ENCODE measurements at places on chromosomes 3 and 15.

- no peak for DNase-seq
Measured at GRCh38 chr15:46523701-46524100, 888.9 kb downstream of the SQOR start.

GRCh38 chr3:133152056-133152455, 113.9 kb downstream of the TMEM108 start:
- no peak for DNase-seq

- DNase-seq: no peak
Measured at GRCh38 chr3:4778119-4778518, 201.1 kb upstream of the BHLHE40 start.

DNA sequence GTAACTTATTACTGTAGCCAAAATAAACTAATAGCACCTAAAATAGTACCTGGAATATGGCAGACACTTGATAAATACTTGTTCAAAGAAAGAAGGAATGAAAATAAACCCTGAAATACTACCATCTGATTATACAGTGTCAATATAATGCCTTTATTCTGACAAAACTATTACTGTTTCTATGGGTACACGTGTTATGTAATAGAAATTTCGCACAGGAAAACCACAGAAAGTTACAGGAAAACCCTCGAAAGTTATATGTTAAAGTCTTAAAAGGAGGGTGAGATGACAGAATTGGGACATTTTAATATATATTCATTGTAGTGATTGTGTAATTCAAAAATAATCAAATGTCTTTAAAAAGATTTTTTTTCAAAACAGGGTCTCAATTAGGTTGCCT, 28.8 kb downstream of the ETFA start:
- DNase-seq: no peak

- DNase-seq: no peak
Measured at GRCh38 chr3:58105196-58105595, 97.0 kb downstream of the FLNB start.

DNA sequence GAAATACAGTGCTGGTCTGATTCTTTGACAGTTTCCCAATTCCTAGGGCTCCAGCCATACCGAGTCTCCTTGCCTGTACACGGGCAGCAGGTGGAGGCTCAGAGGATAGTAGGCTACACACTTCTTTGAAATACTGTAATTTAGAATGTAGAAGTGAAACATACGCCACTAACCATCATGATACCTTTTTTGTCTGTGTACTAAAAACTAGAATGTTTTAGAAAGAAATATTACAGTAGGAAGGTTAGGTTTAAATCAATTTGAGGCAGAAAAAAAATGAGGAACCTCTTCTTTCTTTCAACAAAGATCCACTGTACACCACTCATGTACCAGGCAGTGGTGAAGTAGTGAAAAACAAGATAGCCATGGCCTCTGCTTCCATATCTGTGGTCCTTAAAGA, 354.7 kb downstream of the MCTP2 start:
- DNase-seq: no peak

DNA sequence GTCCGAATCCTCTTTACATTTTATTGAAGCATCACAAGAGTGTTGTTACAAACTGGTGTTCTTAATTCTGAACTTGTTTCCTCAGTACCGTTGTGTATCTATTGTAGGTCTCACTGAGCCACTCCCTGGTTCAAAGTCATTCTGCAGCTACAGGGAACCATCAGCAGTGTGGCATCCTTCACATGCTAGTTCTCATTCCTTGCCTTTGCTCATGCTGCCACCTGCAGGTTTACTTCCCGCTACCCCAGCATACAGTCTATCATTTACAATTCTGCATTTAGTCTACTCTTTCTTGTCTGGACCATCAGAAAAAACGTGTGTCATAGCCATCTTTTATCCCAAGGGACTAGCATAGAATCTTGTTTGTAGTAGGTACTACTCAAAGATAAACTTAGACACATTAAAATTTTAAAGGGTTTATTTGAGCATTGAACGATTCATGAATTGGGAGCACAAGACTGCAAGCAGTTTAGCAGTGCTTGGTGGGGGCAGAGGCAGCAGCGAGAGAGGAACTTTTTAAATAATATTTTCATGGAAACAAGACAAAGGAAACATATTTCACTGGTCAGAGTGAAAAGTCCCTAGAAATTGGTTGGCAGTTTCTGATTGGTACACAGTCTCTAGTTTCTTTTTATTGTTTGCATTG, 402.1 kb downstream of the CADM2 start:
- peak; percentile 1 for DNase-seq

DNA sequence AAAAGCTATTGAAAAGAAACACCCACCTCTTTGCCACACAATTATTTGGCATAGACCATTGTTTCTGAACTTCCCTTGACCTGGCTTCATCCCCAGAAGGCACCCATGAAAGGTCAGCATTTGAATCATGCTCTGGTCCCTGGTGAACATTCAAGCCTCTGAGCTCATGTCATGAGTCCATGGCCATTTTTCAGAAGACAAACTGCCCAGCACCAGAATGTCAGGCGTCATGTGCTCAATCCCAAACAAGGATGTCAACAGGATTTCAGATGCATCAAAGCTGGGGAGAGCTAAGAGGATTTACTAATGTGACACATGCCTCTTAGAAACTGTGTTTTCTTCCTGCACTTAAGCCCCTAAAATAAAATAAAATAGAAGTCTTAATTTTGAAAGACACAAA, 41.3 kb downstream of the TMED3 start:
- no peak for DNase-seq

DNA sequence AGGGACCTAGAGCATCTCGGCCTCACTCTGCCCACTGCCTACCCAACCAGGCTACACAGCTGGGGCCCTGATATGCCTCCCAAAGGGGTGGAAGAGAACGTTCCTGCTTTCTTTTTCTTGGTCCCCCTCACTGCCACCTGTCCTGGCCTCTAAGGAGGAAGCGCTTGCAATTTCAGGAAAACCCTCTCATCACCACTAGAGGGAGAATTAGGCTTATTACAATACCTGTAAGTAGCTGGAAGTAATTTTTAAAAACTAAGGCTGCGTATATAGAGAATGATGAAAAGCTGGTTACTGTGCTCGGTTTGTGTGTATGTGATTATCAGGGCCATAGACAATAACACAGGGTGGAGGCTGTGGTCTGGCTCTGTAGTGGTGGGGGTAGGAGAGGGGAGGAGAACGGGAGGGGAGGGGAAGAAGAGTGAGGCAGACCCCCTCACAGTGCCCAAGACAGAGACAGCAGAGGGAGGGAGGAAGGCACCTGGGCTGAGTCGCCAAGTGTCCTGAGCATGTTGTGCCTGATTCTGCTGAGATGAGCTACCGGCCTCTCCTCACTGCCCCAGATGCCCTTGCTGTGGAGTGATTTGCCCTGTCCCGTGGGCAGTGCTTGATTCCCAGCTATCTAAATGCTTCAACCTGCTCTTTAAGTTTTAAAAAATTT, 3.3 kb downstream of the GABRG3 start:
- DNase-seq: peak; percentile 3

DNA sequence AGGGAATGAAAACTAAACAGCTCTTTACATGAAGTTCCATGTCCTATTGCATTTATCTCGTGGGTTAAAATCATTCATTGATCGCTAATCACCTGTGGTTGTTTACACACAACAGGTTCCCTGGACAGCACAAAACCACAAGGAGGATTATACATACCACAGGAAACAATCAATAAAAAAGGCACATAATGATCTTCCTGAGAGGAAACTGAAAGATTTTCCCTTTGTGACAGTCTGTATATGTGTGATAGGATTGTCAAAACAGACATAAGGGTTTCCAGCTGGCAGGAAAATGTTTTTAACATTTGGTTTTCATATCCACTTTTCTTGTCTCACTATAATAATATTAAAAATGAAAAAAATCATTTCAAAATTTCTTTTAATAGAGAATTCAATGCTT, 541.8 kb downstream of the NLGN1 start:
- no peak for DNase-seq

- no peak for DNase-seq
Measured at GRCh38 chr3:133880886-133881455, 14.7 kb downstream of the RAB6B start.

DNA sequence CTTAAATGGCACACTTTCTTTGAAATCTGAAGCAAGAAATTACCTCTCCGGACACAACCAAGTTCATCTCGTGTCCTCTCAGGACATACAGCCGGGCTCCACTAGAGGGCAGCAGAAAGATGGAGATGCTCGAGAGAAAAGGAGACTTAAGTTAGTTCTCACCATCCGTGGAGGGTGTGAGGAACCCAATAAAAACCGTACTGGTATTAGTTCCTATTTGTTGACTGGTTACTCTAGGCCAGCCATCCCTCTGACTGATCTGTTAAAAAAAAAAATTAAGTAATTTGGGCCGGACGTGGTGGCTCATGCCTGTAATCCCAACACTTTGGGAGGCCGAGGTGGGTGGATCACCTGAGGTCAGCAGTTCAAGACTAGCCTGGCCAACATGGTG, 7.9 kb upstream of the CYP11A1 start:
- DNase-seq: peak; percentile 79

DNA sequence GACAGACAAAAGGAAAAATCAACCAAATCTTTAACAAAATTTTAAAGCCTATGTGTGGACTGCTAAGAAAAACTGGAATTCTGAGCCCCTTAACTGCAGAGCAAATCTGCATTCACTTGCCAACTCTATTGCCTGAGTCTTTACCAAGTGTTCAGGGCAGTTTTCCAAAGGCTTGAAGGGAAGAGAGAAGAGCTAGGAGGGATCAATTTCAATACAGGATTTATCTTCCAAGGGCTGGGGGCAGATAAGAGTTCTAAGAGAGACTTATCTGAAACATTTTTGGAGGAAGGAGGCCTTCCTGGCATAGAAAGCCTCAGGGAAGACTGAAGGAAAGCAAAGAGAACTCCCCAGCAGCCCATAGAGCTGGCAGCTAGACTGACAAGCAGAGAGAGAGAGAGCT, 31.4 kb upstream of the LSAMP start:
- DNase-seq: no peak

- peak; percentile 33 for DNase-seq
Measured at GRCh38 chr3:157045238-157045850, 114.6 kb downstream of the CCNL1 start.

- peak; percentile 61 for DNase-seq
Measured at GRCh38 chr15:69074001-69074842, 59.7 kb downstream of the NOX5 start.

DNA sequence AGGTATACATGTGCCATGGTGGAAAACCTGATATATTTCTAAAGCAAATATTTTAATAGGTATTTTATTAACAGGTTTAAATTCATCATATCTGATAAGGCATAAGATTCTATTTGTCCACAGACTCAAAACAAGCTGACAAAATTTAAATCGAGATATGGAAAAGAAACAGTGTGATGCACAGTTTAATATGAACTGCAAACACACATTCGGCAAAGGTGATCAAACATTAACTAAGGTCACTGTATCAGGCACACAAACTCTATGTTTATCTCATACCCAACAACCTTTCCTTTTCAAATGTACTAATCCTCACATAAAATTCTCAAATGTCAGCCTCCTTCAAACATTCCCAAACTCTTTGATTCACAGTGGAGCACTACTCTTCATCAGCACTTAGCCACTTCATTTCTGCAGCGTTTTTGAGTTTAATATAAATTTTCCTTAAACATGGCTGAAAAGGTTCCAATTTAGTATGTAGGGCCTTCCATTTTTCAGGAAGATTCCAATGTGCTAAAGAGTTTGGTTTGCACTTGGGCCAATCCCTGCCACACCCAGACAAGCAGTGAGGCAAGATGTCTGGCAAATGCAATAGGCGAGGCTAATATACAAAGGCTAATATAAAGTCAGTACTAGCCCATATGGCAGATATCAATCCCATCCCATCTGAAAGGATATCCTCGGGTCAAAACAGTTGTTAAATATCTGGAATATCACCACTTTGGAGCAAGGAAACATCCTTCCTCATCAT, 84.6 kb downstream of the GBE1 start:
- no peak for DNase-seq

- DNase-seq: no peak
Measured at GRCh38 chr3:169913323-169913722, 2.0 kb downstream of the SAMD7 start.

- peak; percentile 93 for DNase-seq
Measured at GRCh38 chr15:101167753-101168462, 83.9 kb downstream of the CHSY1 start.

GRCh38 chr15:60824196-60824595, 345.3 kb upstream of the ICE2 start:
- no peak for DNase-seq

- peak; percentile 41 for DNase-seq
Measured at GRCh38 chr3:96863129-96863740, 48.8 kb downstream of the EPHA6 start.

GRCh38 chr3:31197941-31198340, 303.5 kb upstream of the GADL1 start:
- peak; percentile 37 for DNase-seq

DNA sequence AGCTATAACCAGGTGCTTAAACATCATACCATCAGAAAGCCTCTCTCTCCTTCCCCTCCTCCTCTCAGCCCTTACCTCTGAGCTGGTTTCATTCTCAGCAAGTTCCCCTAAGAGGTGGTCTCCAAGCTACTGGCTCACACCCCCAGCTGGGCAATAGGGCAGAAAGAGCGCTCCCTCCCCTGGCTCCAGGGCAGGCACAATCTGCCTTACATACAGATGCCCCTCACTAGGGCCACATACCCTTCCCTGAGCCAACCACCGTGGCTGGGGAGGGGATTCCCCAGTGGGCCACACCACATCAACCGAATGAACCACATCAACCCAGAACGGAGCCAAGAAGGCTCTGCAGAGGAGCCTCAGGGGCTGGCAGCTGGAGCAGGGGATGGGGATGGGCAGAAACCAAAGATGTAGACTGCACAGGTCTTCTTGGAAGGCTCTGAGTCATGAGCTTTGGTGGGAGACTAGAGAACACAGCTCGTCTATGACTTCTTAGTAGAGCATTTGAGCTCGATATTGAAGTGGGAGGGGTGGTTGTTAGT, 4.6 kb upstream of the FBLN2 start:
- DNase-seq: peak; percentile 94

- peak; percentile 43 for DNase-seq
Measured at GRCh38 chr15:76312540-76313174, 1.4 kb upstream of the ETFA start.

DNA sequence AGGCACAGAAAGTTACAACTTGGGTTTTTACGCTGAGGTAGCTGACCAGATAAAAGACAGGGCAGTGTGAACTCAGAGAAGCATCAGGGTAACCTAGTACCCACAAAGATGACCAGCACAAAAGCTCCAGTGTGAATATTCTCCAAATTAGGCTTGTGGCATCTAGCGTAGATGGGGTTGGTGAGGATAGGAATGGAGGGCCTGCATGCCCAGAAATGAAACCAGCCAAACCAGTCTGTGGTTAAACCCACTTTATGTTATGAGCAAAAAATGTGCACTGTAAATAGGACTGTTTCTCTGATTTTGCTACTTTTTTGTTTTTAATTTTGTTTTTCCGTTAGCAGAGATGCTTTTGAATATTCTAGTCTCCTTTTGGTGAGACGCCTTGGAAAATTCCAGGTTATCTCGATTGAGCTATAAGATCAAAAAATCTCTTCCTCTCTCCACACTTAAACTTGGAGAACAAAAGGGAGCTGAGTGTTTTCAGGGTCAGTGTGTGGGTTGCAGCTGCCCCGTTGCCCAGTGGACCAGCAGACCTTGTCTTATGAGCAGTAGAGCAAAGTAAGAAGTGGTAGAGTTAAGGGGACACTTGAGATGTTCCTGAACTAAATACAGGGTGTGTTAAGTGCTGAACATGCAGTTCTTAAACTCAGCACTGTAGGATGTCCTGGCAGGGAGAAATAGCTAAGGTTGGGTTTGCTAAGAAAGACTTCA, 132.9 kb downstream of the C3orf38 start:
- DNase-seq: no peak

- no peak for DNase-seq
Measured at GRCh38 chr15:51267051-51267702, 71.2 kb downstream of the CYP19A1 start.
